MG63 (cell line): ENCODE measurements at places on chromosomes 11 and 22. TPM values are rescaled to one million over a fixed set of nuclear protein-coding genes. Genes with fewer than 3 reads are reported as not detected.

OR51B4 gene
- total RNA-seq, result not detected in 2 replicates

FADS2 gene
- total RNA-seq, result 8.1 and 22.6 TPM in 2 replicates

PLAAT3 gene
- total RNA-seq, result 13.6 and 28.8 TPM in 2 replicates

MFRP gene
- total RNA-seq, result not detected in 2 replicates

CEP57 gene
- total RNA-seq, result 26.8 and 28.2 TPM in 2 replicates

RHOD gene
- 27.9 and 85.6 TPM in 2 replicates for total RNA-seq

RASSF7 gene
- total RNA-seq, result 3.0 and 25.8 TPM in 2 replicates

PDE3B gene
- not detected in 2 replicates for total RNA-seq

KBTBD3 gene
- total RNA-seq, result 0.63 and 1.4 TPM in 2 replicates

EIF3F gene
- total RNA-seq, result 289 and 387 TPM in 2 replicates

USH1C gene
- total RNA-seq, result not detected in 2 replicates

OR51A4 gene
- total RNA-seq, result not detected in 2 replicates

DNAJB13 gene
- 0.79 TPM in 1 of 2 replicates, not detected in the other for total RNA-seq

SMIM35 gene
- total RNA-seq, result not detected in 2 replicates

DNA sequence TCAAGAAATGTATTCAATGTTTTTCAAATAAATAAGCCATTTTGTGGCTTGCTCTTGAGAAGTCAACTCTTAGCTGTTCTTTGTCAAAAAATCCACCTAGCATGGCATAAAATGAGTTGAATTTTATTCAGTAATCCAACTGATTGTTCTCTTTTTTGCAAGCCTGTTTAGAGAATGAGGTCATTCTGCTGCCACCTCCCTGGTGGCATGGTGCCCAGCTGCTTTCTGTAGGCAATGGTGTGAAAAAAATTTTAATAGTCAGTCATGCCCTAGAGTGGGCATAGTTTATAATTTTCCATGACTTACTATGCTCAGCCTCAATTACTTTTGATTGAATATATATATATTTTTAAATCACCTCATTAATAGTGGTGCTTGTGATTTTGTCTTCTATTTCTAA lies 177.2 kb downstream of the INSC start:
- DNase-seq, result peak; percentile 6

DNA sequence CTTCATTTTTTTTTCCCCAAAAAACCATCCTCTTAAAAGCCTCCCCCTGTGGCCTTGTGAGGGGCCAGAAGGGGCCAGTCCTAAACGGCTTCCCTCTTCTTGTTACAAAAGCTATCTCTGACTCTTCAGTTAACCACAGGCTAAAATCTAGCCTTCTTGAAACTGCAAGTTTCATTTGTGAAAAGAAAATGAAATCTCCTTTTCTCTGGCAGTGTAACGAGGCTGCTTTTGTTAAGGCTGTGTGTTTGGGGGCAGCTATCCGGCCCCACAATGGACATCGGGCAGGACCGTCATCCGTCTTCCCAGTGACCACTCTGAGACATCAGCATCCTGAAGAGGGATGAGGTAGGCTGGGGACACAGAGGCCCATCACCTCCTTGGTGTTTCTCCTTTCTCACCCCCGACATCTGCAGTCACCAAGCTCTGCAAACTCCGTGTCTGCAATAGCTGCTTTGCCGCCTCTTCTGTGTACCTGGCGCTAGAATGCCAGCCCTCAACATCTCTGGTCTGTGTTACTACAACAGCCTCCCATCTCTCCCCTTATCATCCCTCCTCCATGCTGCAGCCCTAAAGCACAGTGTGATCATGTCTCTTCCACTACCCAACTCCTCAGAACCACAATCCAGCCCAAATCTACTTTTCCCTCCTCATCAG lies 94.0 kb downstream of the RCN1 start:
- DNase-seq, result no peak

DNA sequence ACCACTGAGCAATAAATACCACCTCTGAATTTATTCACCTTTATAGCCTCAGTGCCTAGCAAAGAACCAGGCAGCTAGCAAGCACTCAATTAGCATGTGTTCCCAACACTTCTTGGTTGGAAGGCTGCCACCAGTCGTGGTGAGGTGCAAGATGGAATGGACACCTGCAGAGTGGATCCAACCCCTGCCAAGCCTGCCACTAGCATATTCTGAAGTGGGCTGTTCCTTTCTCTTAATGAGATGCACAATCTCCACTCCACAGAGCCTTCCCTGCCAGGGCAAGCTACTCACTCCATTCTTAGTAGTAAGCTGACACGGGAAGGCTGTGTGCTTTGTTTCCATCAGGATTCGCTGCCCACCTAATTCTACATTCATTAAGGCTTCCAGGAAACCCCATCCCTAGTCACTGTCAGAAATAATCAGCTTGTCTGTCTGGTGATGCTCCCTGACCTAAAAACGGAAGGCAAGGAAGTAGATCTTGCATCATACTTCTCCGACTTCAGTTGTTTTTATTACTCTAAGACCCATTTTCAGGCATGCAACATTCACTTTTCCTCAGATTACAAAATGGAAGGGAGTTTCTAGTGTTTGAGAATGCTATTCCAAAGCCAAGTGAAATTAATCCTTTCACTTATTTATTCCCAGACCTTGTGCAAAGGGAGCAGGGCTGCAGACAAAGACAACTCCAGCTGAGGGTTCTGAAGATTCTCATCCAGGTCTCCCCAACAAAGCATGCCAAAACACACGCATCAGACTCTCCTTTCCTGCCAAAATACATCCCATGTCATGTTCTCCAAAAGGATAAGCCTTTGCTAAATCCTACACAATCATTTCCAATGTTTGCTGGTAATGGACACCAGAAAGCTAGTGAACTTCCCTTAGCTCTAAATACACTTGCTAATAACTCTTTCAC lies 128.0 kb downstream of the TENM4 start:
- no peak for DNase-seq

GRCh38 chr11:5476186-5476819 lies 12.2 kb upstream of the OR52D1 start:
- peak; percentile 5 for DNase-seq

DNA sequence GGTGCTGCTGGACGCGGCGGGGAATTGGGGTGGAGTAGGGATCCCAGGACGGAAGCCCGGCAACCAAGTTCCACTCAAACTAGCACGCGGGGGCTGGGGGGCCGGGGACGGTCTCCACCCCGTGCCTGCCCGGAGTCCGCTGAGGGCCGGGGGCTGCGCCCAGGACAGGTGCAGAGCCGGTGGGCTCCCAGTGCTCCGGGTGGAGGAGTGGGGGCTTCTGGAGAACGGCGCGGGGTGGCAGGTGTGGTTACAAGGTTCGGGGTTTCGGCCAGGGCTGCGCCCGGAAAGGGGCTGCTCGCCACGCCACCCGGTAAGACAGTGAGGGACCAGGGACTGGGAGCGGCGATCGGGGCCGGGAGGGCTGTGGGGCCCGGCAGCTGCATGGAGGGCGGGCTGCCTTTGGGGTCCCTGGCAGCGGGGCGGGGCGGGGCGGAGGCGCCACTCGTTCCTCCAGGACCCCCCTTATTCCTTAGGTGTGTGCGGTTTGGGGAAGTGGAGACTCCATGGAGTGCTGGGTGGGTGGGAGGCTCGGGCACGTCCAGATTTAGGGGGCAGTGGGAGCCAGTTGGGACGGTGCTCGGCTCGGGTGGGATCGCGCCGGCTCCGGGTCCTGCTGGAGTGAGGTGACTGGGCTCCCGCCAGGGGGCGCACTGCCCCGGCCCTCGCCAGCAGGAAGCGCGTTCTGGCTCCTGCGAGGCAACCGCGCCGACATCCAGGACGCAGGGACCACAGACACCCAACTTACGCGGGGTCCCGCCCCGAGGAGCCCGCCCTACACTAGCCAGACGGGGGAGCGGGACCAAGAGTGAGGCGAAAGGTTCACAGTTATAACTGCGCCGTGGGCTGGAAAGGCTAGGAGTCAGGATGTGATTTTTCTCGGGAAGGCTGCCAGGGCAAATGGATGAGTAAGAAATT lies 868 bp downstream of the TSPAN18 start:
- peak; percentile 84 for DNase-seq

- DNase-seq, result no peak
Observed at GRCh38 chr11:27363576-27364117, 632 bp upstream of the CCDC34 start.

DNA sequence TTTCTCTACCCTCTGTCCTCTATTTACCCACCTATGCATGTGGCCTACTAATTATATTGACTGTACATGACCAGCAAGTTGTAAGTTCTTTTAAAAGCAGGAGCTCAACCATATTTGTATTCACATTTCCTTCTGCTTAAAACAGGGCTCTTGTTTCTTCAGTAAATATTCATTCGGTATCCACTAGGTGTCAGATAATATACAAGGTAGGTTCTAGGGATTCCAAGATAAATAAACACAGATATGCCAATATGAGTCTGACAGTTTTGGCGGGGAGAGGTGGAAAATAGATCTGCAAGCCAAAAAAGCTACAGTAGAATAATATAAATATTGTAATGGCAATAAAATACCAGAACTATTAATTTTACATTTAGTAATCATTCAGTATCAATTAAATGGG lies 15.3 kb upstream of the RAB30 start:
- DNase-seq, result no peak

DNA sequence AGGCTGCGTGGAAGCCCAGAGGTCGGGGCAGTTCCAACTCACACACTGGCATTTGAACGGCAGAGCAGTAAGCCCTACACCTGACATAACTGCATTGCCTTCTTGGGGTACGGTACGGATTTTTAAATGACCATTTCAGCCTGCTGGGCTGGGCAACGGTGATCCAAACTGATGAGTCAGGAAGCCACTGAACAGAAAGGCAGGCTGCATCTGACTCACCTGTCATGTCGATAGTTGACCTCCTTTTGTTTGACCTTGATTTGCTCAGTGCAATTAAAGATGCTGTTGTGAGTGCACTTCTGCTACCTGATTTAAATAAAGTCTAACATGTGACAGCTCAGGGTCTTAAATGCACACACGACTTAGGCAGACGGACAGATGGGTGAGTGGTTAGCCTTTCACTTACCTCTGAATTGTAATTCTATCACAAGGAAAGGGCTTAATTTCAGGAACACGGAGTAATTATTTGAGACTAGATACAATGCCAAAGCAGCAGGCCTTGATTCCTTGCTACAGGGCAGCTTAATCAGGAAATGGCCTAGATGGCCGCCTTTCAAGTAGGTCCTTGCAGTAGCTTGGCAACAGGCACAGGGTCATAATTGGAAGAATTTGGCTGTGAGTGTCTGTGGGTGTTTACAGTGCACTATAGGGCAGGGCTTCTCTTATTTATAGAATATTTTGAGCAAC lies 52.2 kb downstream of the BMAL1 start:
- DNase-seq, result peak; percentile 60

DNA sequence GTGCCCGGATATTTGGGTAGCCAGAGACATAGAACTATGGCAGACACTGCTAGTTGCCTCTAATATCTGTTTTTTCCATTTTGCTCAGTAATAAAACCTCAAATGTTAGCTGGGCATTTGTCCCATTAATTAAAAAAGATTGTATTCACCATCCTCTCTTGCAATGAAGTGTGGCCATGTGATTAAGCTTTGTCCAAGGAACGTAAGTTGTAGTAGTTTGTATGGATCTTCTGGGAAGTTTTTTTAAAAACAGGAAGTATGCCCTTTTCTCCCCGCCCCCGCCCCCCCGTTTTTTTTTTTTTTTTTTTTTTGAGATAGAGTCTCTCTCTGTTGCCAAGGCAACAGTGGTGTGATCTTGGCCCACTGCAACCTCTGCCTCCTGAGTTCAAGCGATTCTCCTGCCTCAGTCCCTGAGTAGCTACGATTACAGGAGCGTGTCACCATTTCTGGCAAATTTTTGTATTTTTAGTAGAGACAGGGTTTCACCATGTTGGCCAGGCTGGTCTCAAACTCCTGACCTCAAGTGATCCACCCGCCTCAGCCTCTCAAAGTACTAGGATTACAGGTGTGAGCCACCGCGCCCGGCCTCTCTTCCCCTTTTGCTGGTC lies 1.7 kb upstream of the TMEM135 start:
- no peak for DNase-seq
